Naive thymus-derived CD8-positive, alpha-beta T cell (primary cell): ENCODE measurements at places on chromosomes 16 and 17.
A peak's percentile ranks its signal among the peaks of the same experiment; 100 is the strongest.

- DNase-seq, result no peak
Observed at GRCh38 chr16:50381679-50382440, 13.1 kb upstream of the BRD7 start.

- no peak for DNase-seq
Observed at GRCh38 chr16:50635505-50636392, 45.4 kb downstream of the SNX20 start.

DNA sequence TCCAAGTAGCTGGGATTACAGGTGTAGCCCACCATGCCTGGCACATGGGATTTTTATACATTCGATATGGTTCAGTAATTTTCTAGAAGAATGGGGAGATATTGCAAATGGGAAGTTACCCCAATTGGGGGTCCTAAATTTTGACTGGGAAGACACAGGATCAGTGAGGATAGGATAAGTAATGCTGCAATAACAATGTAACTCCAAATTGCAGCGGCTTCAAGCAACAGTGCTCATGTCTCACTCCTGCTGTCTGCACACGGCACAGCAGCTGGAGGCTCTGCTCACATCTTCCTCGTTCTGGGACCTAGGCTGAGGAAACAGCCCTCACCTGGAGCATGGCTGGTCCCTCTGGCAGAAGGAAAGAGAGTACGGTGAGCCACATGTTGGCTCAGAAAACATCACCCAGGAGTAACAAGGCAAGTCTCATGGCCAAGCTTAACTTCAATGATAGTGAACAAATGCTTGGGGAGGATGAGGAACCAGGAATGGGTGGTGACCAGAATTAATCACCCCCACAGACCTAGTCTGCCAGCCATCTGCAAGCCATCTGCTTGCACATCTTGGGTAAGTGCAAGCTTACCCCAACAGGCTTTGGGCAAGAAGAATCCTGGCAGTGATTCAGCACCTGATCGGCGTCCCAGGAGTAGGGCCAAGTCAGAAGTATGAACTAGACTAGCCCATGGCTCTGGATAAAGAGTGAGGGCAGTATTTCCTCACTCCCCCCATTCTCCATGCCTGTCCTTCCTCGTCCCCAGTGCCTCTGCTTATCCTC, 229.2 kb downstream of the COPRS start:
- DNase-seq, result no peak

GRCh38 chr17:60333628-60334031, 58.3 kb downstream of the USP32 start:
- no peak for DNase-seq

- DNase-seq, result no peak
Observed at GRCh38 chr16:11386791-11387546, 41.7 kb downstream of the RMI2 start.

GRCh38 chr16:23567602-23568001, 10.1 kb downstream of the UBFD1 start:
- no peak for DNase-seq

GRCh38 chr17:7312432-7313087, 2.6 kb downstream of the GPS2 start:
- DNase-seq, result no peak

- DNase-seq, result no peak
Observed at GRCh38 chr17:10051112-10051511, 146.0 kb upstream of the RCVRN start.

DNA sequence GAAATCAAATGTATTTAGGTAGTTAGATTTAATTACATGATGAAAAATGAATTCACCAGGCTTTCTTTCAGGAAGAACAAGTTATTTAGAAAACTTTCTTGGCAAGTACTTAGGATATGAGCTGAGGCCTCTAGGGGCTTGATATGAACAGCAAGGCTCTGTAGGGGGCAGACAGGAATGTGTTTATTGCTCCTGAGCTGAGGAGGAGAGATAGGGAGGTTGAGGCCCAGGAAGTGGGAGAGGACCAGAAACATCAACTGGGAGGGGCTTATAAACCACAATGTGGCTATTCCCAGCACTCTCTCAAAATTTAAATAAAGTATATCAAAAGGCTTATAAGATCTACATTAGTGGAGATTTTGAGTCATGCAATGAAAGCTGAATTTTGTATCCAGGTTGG, 154.0 kb upstream of the MAF start:
- DNase-seq, result no peak

DNA sequence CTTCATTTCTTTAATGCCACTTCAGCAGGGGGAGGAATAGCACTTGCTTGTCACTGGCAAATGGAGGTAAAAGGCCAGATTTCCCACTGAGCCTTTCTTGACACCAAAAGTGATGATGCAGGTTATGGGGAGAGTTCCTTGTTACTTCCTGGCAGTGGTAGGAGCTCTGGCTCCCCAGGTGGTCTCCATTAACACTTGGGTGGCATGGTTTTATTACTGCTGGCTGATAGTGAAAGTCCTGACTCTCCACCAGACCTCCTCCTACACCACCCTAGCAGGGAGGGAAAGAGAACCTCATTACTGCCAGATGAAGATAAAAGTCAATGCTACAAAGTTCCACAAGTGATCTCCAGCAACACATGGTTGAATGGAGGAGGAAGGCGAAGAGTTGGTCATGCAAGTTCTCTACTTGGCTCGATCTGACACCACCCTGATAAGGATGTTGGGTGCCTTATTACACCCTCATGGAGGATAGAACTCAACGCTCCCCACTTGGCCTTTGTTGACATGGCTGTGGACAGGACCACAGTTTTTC, 152.7 kb upstream of the GNAO1 start:
- DNase-seq, result no peak

DNA sequence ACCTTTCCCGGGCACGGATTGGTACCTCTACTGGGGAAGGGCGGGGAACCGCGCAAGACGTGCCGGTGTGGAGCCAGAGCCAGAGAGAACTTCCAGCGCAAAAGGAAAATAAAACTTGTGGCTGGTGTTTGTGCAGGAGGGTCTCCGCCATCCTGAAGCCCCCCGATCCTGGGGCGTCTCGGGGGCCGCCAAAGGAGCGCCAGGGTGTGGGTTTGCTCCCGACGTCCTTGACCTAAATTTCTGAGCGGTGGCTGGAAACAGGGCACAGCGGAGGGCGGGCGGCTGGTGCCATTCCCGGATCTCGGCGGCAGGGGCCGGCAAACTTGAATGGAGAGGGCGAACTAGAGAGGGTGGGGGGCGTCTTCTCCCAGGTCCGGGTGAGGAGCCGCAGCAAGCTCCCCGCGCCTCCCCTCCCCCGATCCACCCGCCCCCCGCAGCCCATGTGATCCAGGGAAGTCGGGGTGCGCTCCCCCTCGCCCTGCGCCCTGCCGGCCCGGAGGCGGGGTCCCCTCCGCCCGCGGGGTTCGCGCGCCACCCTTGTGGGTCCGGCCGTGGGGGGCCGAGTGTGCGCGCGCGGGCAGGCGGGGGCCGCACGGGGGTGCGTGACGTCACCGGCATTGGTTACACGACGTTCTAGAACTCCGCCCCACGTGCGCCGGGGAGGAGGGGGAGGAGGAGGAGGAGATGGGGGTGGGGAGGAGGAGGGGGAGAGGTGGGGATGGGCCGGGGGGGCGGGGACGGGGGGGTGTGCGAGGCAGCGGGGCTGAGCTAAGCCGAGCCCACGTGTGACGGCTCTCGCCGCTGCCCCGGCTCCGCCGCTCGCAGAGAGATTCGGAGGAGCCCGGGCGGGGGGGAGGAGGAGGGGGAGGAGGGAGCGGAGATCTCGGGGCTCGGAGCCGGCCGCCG, at the start of gene MSI2:
MSI2 (plus strand) TSS at position 748 of the 906 bp plus-strand sequence. CDS start 220 bp downstream, outside the sequence.
- peak; percentile 91 for DNase-seq

DNA sequence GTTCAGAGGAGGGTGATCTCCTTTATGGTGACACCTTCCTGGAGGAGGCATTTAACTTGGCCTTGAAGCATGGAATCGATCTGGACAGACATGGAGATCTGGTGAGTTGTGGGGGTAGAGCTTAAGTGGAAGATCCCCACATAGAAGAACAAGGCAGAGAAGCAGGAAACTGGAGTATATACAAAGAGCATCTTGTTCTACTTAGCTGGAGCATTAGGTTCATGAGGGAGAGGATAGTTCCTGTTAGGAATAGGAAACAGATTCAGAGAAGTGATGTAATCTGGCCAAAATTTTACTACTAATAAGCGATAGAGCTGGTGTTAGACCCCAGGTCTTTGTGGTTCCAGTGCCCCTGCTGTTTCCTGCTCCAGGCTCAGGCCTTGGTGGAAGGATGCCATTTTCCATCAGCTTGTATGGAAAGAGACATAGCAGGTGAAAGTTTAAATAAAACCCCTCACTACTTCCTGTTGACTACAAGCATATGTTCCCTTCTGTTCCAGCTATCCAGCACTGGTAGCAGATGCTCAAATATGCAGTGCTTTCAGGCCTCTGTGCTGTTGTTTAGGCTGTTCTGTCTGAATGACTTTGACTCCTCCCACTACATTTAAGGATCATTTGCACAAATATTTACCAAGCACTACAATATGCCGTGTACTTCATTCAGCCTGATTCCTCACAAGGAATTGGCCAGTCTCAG, 9.4 kb downstream of the RPAIN start:
- no peak for DNase-seq

DNA sequence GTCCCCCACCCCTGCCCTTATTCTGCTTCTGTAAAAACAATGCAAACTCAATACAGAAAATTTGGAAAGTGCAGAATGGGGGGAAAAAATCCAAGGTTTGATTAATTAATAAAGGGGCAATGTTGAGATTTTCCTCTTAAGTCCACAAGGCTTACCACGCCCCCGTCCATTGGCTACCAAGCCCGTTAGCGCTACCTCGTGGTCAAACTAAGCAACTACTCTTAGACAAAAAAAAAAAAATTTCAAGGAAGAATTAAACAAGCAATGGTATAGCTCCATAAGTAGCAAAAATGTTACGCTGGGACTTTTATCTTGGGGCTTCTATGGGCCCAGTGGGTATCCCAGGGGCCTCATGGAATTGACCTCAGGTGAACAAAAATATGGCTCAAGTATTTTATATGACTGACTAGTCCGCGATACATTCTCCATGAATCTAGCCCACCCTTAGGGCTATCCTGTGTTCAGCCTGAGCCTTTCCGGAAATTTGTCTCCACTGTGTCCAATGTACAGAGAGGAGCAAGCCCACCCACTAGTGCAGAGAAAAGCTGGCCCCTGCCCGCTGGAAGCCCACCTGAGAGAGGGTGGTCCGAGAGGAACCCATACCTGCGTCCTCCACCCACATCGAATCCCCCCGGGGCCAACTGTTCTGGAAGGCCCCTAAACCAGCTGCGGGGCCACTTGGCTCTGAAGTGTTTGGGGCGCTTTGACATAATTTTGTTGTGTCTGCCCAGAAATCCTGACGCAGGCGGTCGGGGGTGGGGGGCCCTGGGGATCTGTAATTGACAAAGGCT, 19.1 kb upstream of the TEX2 start:
- DNase-seq, result peak; percentile 36

- no peak for DNase-seq
Observed at GRCh38 chr16:2751577-2752034, 832 bp upstream of the SRRM2 start.

DNA sequence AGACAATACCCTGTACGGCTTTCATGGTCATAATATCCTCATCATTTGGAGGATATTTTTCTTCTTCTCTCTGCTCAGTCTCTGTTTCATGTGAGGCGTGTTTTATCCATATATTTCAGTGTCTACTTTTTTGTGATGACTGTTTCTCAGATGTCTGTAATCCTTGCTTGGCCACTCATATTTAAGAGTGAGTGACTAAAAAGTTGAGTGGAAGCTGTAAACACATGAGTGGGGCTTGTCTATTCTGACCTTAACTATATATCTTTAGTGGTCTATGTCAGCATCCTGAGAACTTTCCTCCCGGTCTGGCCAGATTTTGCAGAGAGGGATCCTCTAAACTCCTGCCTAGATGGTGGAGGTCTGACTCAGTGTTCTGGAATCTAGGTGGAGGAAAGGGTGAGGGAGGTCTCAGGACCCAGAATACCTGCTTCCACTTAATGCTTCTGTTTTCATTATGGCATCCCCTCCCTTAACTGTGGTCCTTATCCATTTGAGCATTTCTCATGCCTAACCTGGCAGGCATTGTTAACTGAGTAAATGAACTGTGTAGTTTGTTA, 6.0 kb downstream of the DDX19B start:
- DNase-seq, result no peak
